NCI-H774 (cell line): ENCODE measurements at places on chromosomes 13 and 19.

DNA sequence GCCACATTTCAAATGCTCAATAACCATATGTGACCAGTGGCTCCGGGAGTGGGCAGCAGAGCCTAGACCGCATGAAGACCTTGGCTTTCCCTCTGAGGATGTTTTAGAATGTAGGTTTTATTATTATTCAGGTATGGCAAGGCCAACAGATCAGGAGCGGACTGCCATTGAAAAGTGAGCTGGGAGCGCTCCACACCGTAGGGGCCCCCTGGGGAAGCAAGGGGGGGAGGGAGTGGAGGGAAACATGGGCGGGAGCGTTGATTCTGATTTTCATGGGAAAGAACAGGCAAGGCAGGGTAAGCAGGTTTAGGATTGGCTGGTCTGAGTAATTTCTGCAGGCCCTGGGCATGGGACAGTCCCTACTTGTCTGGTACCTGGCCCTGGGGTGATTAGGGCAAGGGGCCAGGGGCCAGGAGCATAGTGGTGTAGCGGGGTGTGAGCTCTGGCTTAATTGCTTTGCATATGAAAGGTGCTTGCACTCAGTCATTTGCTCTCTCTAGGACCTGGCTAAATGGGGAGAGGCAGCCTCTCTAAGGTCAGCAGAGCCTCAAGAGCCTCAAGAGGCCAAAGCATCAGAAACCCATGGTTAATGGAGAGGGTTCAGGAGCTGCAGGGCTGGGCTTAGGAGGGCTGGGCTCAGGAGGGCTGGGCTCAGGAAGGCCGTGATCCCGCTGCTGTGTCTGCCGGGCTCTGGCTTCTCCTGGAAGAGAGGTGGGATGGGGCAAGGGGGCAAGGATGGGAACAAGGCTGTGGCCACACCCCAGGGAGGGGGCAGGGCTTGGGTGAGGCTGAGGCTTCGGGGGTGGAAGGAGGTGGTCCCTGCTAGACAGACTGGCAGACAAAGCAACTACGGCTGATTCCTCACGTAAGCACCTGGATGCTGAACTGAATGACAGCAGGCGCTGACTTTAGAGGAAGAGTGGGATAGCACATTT, 82.0 kb upstream of the WASF3 start:
- no peak for DNase-seq

GRCh38 chr13:35741657-35742056, 265.2 kb upstream of the MAB21L1 start:
- DNase-seq: no peak

DNA sequence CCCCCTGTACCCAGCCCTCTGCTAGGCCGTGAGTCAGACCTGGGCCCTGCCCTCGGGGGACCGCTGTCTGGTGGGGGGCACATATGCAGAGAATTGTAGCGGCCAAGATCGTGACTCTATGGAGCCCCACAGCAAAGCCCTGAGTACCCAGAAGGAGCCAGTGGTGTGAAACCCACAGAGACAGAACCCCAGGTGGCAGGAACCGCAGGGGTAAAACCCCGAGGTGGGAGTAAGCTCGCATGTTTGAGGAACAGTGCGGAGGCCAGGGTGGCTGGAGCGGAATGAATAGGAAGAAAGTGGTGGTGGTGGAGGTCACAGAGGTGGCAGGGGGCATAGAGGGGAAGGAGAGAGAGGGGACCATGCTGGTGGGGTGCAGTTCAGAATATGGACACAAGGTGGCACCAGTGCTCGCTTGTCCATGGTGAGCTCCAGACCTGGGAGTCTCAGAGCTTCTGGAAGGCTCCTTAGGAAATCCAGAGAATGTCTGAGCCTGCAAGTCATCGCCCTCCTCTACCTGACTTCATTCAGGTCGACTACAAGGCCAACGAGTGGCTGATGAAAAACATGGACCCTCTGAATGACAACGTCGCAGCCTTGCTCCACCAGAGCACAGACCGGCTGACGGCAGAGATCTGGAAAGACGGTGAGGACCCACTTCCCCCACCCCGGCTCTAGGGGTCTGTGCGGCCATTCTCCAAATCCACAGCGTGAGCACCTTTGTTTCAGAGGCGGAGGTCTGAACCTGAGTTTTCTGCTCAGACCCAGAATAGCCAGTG, 48.9 kb downstream of the MYH14 start:
- DNase-seq: no peak

DNA sequence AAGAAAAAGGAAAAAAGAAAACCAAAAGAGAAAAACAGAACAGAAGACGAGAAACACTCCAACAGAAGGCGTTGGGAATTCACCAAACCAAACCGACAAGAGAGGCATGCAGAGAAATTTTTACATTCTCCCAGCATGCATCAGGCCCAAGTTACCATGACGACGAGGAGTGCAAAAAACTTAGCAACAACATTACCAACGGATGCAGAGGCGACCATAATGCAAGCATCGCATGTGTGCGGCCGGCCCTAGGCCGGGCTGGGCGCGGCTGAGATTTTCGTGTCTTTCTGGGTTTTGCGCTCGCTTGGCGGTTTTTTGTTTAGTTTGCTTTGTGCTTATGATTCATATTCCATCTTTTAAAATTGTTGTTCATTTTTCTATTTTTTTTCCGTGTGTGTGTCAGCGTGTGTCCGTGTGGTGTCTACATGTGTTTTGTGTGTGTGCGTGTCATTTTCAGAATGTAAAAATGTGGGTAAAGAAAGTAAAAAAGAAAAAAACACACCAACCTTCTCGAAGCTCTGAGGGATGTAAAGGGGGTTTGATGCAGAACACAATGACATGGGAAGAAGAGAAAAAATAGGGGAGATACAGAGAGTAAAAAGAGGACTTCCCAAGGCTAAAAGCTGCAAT, 84.9 kb downstream of the PTPRS start:
- DNase-seq: no peak

DNA sequence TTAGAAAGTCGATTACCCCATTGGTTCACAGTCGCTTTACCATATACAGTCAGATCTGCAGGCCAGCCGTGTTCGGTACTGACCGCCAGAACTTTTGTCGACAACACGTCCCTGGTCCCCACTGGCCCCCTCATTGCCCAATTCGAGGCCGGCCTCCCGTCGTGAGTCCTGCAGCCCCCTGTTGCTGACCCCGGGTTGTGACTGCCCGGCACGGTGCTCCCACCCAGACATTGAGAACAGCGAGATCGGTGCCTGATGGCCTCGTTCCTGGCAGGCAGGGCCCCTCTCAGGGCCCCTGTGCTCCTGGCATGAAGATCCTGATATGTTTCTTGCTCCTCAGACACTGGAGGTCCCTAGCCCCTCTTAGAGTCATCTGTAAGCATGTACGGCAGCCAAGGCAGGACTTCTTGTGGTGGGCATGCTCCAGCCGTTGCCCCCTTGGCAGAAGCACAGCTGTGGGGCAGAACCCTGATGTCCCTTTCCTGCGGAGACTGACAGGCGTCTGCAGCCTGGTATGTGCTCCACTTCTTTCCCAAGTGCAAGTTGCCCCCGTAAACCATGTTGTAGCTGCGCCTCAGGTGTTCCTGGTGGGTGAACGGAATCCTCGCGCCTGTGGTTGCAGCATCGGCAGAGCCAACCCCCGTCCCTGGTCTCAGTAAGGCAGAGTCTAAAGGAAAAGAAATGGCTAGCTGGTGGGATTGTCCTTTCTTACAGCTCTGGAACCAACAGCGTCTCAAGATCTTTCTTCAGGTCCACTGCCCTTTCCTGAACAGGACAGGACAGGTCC, 123.2 kb upstream of the SPACA7 start:
- DNase-seq: no peak
